Stimulated activated CD8-positive, alpha-beta memory T cell treated with anti-CD3 and anti-CD28 coated beads, Interleukin-15, amount 100 ng/mL, for 24 hours (primary cell): ENCODE measurements at places on chromosomes 12 and 14.
A peak's percentile ranks its signal among the peaks of the same experiment; 100 is the strongest.

DNA sequence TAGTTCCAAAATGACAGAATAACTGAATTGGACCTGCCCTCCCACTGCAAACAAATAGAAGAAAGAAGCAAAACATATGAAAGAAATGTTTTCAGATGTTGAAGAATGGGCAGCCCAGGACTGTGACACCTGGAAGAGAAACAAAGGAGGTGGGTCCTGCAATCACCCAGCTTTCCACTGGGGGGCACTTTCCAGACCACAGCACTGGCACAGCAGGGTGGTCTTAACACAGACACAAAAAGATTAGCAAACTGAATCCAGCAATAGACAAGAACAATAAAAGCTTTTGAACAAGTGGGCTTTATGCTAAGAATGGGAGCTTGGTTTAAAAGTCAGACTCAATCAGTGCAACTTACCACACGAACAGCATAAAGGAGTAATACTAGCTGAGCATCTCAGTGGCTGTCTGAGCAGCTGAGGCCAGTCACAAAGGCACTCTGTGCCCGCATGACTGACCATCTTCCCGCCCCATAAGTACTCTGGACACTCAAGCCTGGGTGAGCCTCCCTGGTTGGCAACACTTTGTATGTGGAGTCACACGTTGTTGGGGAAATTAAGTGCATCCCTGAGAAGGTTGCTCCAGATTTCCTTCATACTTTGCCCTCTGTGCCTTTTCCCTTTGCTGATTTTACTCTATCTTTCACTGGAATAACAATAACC lies 27.7 kb downstream of the JKAMP start:
- DNase-seq = no peak

DNA sequence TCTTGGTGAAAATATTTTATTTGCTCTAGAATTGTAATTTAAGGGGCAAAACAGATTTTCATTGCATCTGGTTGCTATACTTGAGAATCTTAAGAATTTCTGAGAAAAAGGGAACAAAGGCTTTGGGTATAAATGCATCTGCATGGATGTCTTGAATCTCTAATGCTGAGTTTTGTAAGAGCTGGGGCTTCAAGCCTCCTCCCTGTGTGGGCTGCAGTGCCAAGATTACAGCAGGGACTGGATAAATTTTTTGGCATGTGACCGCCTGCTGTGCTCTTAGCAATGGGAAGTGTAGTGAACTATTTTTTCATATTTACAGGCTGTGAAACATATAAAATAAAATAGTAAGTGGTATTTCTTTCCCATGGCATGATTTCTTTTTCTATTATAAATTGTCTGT lies 70.0 kb downstream of the SLC38A6 start:
- no peak for DNase-seq

DNA sequence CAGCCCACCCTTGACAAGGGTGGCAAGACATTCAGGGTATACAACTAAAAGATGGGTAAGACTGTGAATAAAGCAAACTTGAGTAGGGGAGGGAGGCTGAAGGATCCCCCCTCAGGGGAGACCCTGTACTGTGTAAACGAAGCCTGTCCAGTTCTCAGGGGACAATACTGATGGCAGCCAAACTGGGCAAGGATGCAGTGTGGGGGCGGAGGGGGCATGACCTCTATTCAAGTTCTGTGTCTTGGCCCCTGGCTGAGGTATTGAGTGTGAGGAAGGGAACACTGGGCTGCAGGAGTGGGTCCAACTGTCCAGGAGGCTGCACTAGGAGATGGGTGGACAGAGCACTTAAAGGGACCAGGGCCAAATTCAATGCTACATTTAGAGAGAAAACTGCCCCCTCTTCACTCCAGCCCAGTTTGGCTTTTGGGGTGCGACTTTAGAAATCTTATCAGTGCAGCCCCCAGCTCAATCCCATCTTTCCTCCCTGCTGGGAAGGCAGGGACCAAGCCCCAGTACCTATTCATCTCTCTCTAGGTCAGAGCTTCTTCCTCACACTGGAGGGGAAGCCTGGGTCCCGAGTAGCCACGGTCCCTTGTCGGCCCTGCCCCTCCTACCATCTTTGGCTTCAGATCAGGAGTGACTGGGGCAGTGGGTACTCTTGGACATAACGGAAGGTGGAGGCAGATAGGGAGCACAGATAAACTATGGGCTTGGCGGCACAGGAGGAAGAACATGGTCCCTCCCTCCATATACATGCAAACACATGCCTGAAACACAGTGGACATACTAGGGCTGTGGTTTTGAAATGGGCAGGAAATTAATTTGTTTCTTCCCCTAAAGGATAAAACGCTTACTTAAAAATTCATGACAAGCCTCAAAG lies 11.8 kb downstream of the SLC39A5 start:
- DNase-seq = no peak

GRCh38 chr14:38316922-38317321 lies 61.0 kb upstream of the CLEC14A start:
- DNase-seq = no peak

GRCh38 chr14:51806026-51807023 lies 54.1 kb upstream of the GNG2 start:
- DNase-seq = no peak

DNA sequence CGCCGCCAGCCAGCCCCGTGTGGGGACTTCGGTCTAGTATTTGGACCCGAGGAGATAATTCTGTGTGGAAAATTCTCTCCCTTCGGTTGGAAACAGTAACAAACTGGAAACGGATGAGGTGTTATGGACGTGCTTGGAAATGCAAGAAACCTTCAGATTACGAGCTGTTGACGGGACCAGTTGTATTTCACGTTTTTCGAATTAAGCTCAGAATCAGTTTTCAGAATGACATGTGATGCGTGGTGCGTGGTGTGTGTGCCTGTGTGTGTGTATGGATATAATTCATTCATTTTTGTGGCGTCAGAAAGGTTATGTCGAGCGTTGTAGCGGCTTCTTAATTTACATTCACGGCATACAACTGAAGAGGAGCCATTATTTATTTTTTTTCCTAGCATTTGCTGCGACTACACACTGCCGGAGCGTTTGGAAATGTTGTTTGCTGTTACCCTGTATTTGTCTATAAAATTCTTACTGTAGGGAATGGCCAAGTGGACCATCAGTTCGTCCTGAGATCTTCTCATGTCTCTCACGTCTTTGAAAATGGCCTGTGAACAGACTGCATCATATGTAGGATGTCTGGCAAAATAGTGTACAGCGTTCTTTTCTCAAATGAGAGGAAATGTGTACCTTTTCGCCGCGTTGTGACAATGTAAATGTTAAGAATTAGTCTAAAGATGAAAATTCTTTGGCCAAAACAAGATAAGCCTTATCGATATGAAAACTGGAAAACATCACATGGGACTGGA lies 1.3 kb downstream of the TRAF3 start:
- no peak for DNase-seq

DNA sequence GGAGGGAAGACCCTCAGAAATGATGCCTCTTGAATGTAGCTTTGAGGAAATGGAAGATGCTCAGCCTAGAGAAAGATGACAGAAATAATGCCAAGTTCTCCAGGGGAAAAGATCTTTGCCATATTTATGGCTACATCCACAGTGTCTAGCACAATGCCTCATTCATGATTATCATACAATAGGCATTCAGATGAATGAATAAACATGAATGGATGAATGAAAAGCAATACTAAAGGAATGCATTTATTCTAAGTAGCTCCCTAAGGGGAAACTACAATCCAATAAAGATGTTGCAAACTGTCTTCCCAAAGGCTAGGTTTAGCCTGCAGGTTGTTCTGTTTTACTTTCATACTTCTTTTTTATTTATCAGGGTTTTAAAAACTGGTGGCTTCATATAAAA lies 12.0 kb downstream of the TMTC1 start:
- no peak for DNase-seq

DNA sequence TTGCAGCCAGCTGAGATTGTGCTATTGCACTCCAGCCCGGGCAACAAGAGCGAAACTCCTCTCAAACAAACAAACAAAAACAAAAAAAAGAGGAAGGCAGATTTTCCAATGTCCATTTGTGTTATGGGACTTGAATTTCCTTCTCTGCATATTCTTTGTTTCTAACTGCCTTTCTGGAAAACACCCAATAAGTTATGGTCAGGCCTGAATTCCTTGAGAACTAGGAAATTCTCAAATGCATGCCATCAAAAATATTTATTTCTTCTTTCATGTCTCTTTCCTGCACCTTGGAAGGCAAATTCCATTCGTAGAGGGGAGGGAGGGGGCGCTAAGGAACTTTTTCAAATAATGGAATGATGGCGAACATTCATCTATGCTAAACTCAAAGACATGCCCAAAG lies 117.6 kb upstream of the TMCC3 start:
- DNase-seq = no peak

DNA sequence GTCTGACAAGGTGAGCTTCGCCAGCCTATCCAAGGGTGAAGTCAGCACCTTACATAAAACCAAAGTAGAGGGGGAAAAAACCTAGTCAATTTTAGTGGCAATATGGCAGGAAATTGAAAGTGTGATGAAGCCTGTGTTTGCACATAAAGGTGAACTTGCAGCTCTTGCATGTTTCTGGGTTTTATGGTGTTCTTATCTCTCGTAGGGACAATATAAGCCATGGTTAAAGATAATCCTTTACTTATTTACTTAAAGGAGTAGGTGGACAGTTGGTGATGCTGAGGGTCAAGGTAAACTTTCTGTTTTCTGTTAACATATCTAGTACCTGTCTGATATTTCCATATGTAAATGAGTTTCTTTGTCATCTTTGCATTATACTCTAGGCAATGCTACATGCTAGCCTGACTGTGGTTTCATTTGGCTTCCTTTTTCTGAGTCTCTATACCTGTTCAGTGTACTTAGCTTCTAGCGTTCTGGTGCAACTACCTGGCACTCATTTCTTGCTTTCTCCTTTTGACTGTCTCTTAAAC lies 32.8 kb downstream of the CCDC91 start:
- DNase-seq = no peak

DNA sequence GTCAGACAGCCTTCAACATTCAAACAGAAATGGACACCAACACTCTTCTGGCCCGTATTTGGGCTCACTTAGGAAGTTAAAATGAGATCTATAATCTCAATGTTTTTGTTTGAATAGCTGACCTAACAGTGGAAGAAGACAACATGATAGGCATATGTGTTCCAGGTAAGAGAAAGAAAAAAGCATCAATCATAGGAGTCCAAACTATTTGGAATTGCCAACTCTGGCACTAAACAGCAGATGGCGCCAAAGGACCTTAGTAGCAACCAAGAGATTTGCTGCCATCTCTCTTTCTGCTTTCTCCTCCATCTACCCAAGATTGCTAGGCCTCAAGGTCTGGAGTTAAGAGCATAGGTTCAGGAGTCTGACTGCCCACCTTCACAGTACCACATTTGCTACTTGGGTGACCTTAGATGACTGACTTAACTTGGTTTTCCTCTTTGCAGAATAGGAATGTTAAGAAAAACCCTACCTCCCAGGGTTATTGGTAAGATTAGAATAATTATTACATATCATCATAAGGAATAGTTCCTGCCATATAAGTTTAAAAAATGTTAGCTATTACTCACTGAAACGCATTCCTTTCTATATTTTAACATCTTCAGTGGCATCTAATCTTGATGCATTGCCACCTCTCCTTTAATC lies 30.2 kb downstream of the PEX5 start:
- DNase-seq = peak; percentile 25

- DNase-seq = no peak
Measured at GRCh38 chr12:93549174-93549573, 23.3 kb upstream of the SOCS2 start.

GRCh38 chr14:24098927-24099813 lies 5.1 kb downstream of the PCK2 start:
- DNase-seq = no peak

DNA sequence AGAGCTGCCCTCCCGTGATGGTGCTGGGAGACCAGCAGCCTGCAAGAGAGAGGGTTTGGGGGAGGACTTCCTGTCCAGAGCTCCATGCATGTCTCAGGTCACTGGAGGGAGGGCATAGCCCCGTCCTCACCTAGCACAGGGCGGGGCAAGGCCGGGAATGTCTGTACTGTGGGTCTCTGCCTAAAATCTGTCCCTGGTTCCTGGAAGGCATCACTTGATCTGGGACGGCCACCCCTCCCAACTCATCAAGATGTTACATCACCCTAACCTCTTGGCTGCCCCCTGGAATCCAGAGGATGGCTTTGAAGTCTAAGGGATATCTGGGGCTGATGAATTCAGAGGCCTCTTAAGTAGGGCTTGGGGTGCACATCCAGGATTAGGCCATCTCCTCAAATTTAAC lies 37.0 kb upstream of the MEG3 start:
- no peak for DNase-seq

GRCh38 chr14:89862856-89863255 lies 91.7 kb downstream of the EFCAB11 start:
- DNase-seq = no peak

DNA sequence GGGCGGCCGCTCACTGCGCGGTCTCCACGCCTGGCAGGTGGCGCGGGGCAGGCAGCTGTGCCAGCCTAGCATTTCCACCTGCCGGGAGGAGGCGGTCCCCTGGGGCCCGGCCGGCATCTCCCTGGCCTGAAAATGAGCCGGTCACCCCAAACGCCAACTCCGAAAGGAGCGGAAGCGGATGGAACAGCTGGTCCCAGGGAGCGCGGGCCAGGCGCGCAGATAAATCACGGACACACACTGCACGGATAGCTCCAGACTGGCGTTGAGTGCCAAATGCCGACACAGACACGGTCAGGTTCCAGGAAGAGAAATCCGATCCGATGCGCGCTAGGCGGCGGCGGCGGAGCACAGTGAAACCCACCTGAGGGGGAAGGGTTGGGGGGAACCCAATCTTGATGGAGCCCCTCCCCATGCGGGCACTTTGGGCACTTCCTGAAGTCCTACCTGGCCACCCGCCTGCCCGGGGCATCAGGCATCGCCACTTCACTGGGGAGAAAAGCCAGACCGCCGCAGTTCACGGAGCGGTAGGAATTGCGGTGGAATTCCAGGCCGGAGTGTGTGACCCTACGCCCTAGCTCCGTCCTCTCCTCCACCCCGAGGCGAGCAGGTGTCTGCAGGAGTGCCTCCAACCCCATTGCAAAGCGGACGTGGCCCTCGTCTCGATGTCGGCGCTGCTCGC lies 624 bp upstream of the PLEKHD1 start:
- DNase-seq = no peak

DNA sequence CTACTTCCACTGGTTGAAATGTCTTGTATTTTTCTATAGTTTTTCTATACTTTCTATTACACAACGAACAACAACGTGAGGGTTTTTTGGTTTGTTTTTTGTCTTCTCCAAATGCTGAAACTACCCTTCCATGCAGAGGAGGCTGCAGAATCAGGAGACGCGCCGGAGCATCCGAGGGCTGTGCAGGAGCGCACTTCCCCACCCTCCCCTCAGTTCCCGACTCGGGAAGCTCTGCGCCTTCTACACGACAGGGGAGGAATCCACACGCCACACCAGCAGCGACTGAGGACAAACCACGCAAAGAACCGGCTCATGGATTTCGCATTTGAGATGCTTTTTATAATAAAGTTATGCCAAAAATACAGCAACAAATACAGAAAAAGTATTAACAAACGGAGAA lies 30.9 kb downstream of the SLC15A4 start:
- no peak for DNase-seq

DNA sequence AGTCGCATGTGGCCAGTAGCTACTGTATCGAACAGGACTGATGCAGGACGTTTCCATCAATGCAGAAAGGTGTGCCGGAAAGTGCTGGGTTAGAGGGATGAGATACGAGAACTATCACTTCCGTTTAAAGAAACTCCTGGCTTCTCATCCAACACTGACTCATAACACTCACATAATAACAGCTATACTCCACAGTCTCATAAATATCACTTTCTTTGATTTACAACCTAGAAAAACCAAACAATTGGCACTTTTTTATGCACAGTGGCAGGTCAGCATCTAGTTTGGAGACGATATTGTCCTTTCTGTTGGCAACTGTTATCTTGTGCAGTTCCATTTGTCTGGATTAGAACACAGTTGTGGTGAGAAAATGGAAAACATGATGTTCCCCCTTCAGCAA lies 43.4 kb downstream of the SLC25A21 start:
- no peak for DNase-seq

- no peak for DNase-seq
Measured at GRCh38 chr14:102854091-102854703, 68.3 kb upstream of the AMN start.
